Fibroblast of upper back skin (primary cell): ENCODE measurements at places on chromosomes 4 and X.

- DNase-seq, result no peak
Measured at GRCh38 chr4:23890369-23891063, 669 bp upstream of the PPARGC1A start.

DNA sequence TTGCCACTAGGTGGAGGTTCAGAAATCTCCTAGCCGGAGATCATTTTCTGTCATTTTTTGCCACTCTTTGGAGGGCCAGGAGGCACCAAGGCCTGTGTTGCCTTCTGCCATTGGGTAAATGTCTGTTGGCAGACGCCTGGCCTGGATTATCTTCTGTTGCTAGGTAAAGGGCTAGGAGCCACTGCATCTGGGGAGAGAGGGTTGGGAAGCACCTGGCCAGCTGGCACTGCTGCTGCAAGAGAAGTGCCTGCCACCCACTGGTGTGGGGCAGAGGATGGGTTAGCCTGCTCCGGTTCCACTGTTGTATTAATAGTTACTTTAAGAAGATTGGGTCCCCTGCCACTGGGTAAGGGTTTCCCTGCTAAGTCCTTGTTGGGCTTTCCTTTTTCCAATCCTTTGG, 58.1 kb downstream of the AWAT2 start:
- no peak for DNase-seq

DNA sequence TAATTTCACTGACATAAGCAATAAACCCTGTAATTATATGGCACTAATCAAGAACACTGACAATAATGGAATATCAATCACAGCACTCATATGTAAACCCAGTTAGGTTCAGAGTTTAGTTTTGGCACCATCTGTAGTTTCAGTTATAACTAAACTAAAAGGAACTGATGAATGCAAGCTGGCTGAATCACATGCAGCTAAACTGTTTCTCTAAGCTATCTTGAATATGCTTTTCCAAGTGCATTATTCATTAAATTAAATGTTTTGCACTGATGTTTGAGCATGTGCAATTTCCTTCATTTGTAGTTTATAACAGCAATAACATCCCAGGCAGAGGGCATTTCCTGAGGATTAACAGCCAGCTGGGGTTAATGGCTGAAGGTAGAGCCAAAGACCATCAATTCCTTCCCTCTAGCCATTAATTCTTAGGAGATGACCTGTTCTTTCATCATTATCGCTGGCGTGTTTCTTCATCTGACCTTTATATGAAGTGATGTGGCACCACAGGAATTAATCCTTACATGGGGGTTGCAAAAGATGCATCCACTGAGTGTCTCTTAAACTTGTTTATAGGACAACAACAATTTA, 562.8 kb upstream of the IGFBP7 start:
- no peak for DNase-seq

DNA sequence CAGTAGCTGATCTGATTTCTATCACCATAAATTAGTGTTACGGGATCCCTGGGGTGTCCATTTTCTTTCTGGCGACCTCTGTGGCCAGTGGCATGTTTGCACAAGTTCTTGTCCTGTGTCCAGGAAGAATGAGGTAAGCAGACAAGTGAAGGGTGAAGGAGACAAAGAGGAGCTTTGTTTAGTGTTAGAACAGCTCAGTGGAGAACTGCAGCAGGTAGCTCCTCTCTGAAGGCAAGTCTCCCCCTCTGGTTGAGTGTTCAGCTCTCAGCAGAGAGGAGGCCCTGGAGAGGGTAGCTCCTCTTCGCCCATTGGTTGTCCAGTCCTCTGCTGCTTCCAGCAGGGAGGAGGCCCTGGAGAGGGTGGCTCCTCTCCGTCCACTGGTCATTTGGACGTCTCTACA, 47.2 kb downstream of the DMP1 start:
- no peak for DNase-seq

DNA sequence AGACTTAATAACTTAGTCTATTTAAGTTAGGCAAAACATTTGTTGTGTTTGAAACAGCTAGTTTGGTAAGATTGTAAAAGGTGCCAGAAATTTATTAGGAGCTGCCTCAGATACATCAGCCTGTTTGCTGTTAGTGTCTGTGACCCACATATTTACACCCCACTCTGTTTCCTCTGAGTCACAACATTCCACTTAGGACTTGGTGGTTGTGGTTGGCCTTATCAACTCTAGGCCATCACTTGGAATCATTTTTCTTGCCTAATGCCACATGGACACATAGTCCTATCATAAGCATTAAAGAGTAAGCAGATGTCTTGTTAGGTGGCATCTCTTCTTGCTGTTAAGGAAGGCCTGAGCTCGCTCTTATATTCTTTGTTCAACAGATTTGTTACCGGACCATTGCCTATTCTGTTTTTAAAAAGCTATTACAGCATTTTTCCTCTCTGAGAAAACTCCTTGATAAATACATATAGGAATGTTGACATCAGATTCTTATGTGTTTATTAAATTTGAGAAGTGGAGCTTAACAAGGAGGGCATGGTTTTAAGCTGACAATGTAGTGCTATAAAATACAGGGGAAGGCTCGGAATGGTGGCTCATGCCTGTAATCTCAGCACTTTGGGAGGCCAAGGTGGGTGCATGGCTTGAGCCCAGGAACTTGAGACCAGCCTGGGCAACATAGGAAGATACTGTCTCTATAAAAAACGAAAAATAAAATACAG, 51.2 kb upstream of the PGRMC2 start:
- peak; percentile 91 for DNase-seq
